Spleen (tissue), 13 donors: ENCODE measurements at places on chromosomes 4 and X. TPM values are rescaled to one million over a fixed set of nuclear protein-coding genes. Genes with fewer than 3 reads are reported as not detected.

DNA sequence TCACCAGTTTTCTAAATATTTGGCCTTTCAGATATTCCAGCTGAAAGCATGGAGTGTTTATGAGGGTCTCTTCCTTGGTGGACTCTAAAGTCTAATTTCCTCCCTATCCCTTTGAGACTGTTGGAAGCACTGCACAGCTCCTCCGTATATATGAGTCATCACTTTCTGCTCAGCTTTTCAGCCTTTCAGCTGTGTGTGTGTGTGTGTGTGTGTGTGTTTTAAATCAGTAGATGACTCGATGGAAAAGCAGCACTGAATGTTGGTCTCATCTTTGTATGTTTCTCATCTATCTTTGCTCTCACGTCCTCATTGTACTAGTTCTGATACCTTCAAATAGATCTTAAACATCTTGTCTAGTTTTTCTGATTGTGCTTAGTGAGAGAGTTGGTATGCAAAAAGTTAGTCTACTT is 81.6 kb downstream of the ZFX start:
- no peak for DNase-seq

- DNase-seq: peak; percentile 89
These were observed 120.5 kb downstream of the ENPP6 start for GRCh38 chr4:184097241-184097605.

DNA sequence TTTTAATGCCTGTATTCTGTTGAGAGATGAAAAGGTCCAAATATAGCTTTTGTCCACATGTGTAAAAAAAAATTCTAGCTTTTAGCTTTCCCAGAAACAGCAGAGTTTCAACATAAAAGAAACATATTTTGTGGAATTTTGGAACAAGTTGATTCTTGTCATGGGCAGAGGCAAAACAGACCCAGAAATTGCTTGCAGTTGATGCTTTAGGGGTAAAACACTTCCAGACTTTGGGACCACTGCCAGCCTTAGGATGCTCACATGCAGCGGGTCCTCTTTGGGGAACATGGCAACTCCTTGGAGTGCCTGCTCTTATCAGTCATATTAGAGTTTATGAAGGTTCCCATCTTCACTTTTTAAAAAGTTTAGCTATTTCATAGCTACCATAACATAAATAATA is 30.4 kb downstream of the DCLK2 start:
- DNase-seq: no peak

DNA sequence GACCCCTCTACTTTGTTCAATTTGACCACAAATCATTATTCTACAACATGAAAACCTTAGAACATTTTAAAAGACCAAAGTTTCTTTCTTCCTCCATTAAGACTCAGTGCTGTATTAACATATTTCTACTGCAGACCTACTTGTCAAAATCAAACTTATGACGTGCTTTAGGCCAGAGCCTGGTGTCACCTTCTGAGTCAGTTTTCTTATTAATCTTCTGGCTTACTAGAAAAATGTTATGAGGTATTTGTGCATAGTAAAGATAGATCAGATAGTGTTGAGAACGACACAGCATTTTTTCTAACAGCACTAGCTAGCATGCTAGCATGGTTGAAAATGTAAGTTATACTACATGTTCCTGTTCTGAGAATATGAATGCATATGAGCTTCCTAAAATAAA is 333.6 kb upstream of the FAM241A start:
- no peak for DNase-seq

GRCh38 chr4:105755375-105755774 is 46.8 kb downstream of the GSTCD start:
- no peak for DNase-seq

DNA sequence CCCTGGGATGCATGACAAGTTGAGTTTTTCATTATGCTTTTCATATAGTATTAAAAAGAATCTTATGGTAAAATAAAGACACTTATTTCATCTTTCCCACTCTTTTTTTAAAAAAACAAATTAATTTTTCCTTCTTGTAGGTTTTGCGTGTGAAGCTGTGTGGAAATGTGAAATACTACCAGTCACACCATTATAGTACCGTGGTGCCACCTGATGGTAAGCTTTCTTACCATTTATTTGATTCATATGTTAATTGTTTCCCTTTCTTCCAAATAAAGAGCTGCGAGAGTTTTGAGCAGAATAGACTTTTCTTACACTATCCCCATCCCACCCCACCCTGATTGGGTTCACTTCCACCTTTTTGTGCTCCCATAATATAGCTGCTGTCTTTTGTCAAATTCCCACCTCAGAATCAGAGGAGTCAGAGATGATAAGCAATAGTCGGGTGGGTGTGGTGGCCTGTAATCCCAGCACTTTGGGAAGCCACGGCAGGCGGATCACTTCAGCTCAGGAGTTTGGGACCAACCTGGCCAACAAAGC is 44.3 kb downstream of the CASP6 start:
- DNase-seq: no peak

GRCh38 chr4:89119836-89120235 is 8.5 kb downstream of the TIGD2 start:
- DNase-seq: no peak

DNA sequence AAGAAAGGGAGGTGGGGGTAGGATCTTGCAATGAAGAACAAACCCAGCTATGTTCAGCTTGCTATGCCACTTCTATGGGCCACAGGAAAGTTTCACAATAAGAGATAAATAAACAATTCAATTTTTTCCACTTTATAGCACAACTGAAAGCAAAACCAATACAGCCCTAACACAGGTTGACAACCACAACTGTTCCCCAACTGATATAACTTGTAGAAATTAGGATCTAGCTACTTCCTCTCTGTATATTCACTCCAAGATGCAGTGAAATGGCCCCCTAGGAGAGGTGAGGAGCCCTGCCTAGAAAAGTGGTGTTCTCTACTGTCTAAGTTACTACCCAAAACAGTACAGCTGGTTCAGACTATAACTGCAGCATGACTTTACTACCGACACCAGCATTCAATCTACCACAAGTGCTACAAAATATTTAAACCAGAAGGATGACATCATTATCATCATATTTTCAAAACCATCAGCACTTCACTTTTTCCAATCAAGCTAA is 77.0 kb downstream of the FBXW7 start:
- no peak for DNase-seq

DNA sequence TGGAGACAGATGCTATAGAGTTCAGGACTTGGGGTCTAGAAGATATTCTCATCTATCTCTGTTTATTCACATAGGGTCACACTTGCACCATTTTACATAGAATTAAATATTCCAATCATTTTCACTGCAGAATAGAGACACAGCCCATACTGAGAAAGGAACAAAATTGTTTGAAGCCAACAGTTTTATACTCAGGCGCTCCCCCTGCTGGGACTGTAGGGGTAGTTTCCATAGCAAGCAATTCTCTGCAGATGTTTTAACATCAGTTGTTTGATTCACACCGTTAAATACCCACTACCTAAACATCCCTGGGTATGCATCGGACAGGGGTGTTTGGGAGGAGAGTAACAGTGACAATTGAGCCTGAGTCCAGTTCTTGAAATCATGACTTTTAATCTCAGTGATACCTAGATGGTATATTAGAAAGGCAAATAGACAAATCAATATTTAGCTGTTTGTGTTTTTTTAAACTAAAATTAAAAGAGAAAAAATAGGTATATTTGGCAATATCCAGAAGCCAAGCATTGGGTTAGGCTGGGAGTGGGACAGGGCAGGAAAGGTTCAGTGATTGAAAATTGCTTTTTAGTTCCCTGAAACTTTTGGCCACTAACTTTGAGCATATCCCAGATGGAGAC is 33.8 kb downstream of the LONRF3 start:
- DNase-seq: no peak

GRCh38 chr4:76957004-76957738 is 7.6 kb downstream of the SEPTIN11 start:
- no peak for DNase-seq

DNA sequence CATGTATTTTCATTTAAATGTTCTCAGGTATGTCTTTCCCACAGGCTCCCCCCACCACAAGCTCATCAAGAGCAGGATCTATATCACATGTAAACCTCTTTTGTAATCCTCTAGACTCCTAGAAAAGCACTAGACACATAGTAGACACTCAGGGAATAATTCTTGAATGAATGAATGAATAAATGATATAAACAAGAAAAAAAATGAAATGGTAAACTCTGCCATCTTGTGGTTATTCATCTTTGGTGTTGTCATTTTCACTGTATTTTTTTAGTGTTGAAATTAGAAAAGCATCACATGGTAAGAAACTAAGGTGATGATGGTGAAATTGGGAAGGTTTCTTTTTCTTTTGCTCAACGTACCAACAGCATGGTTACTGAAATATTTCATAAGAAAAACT is 34.2 kb upstream of the C1GALT1C1 start:
- no peak for DNase-seq

GRCh38 chr4:140289486-140289885 is 84.0 kb upstream of the SCOC start:
- no peak for DNase-seq

GRCh38 chr4:189845145-189845846 is 95.4 kb upstream of the FRG1 start:
- no peak for DNase-seq

GRCh38 chr4:6352031-6352692 is 82.5 kb downstream of the WFS1 start:
- DNase-seq: no peak

DNA sequence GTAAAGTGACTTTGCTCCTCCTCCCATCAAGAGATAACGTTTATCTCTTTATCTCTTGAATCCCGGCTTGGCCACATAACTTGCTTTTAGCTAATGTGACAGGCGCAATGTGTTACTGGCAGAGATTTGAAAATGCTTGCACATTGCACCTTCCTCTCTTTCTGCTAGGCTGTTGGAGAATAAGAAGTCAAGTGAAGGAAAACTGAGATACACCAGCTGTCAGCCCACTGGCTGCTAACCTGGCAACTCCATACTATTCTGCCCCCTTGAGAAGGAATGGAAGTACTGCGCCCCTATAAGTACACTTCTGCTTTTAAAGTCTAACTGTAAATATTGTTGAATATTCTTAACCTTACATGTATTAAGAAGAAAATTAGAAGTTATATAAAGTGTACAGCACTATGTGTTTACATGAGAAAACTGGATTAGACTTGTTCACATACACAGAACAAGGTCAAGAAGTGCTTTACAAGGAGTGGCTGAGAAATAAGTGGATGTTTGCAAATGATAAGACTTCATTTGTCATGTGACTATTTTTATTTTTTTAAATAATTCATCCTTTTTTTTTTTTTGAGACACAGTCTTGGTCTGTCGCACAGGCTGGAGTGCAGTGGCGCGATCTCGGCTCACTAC is 424.5 kb upstream of the CTSO start:
- DNase-seq: no peak

DNA sequence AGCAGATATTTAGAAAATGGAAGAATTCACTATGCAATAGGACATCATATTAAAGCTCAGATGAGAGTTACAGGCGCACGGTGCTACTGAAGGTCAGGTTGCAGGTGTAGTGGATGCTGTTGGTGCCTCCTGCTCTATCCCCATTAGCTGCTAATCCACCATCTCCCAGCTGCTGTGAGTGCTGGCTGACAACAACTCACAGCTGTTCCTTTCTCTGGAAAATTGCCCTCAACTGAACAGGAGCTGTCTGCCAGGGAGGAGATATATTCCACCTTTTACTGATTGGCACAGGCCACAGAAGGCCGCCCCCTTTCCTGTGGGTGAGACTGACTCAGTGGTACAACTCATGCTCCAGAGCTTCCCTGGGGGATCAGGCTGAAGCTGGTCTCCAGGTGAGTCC is 48.7 kb downstream of the UCHL1 start:
- DNase-seq: no peak

- DNase-seq: no peak
These were observed 41.9 kb downstream of the HPF1 start for GRCh38 chr4:169715826-169716225.

DNA sequence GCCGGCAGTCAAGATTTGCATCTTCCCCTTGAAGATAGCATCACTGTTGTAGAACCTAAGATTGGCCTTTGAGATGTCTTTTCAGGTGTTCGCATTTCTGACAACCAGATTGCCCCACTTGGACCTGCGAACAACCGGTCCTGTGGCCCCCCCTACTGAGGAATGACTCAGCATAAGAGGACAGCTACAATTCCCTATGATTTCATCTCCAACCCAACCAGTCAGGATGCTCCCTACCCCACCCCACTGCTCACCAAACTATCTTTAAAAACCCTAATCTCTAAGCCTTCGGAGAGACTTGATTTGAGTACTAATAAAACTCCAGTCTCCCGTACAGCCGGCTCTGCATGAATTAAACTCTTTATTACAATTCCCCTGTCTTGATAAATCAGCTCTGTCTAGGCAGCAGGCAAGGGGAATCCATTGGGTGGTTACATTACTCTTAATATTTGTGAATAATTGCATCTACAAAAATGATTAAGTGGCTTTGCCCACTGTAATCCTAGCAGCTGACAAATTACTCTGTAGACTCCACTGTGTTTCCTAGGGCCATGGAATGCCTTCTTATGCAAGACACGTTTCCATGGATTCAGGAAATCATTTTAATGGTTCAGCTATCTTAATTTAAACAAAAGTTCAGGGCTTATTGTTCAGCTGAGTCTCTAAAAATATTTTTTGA is 95.4 kb downstream of the GPR143 start:
- DNase-seq: no peak

GRCh38 chr4:11597506-11597905 is 168.8 kb upstream of the HS3ST1 start:
- no peak for DNase-seq

- DNase-seq: no peak
These were observed 243.8 kb upstream of the LDB2 start for GRCh38 chr4:17142232-17142711.

DNA sequence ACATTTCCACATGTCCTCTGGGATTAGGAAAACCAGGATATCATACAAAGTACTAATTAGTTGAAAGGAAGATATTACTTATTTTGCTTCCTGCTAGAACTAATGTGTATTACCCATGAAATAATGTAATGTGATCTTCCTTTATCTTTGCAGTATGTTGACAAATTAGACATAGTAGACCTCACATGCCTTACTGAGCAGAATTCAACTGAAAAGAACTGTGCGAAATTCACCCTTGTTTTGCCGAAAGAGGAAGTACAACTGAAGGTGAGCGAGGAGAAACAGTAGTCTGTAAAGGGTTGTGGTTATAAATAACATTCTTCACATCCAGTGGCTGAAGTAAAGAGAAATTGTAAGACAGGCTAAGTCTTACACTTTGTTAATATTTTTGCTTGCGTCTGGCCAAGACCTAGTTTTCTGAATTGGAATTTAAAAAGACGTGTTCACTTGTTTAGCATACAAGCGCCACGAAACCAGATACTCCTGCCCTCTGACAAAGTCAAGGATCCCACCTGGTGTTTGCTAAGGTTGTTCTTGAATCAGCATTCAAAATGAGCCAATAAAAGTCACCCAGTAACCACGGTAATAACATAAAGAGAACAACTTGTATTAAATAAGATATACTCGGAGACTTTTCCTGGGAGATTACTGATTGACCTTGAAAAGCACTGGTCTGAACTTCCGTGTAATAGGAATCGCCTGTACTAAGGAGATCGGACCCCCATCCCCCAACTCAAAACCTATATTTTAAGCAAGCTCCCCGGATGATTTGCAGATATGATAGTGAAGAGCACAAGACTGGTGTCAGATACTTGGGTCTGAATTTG is 16.9 kb downstream of the STAP1 start:
- DNase-seq: no peak

The XAGE1B gene
- not detected for total RNA-seq

The ITIH6 gene
- total RNA-seq: not detected

The SLC7A11 gene
- total RNA-seq: 0.92 TPM

The CDKL2 gene
- total RNA-seq: 0.40 TPM

The XK gene
- total RNA-seq: 2.3 TPM

The SUPT20HL2 gene
- total RNA-seq: not detected

The ARR3 gene
- not detected for total RNA-seq

The NXF2B gene
- total RNA-seq: not detected

The PPEF2 gene
- 0.83 TPM for total RNA-seq

The CYP2U1 gene
- total RNA-seq: 14.0 TPM

The DIPK2B gene
- total RNA-seq: 19.1 TPM

The CLCN3 gene
- 37.7 TPM for total RNA-seq

The FAM9B gene
- 0.28 TPM for total RNA-seq
